Caudate nucleus (tissue), 63 donors: ENCODE measurements at places on chromosomes 12 and 14.

- no peak for DNase-seq
Measured at GRCh38 chr12:120862664-120863063, 41.5 kb downstream of the SPPL3 start.

DNA sequence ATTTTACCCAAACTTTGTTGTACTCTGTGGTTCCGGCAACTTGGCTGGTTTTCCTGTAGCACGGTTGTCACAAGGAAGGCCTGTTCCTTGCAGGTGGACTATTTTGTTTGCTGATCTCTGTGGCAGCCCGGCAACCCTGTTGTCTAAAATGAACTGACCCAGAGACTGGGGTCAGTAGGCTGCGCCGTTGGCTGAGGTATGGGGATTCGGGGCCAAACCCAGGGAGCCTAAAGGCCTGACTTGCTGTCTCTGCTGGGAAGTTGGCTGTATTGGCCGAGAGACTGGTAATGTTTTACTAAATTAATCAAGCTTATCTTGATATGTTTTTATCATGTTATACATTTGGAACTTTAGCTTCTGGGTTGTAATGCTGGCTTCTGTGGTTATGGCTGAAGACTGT, 13.8 kb downstream of the SMIM41 start:
- no peak for DNase-seq

DNA sequence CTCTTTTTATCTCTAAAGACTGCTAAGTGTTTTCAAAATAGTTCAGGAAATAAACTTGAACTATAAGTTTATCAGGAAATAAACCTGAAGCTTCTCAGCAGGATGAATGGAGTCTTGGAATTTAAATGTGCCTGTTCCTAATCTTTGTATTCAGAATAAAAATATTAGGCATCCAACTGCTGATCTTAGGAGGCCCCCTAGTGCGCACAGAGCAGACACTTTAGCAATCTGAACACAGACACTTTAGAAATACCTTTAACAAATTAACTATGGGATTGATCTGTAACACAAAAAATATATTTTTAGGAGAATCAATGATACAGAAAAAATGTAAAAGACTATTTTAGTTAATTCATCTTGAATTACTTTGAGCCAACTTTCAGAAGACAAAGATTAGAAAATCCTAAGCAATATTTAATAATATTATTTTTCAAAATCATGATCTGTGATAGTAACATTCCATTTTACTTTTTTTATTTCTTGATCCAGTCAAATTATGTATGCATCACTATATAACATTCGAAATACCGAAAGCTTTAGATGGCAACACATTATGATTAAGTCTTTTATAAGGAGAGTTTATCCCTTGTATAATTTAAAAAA, 80.9 kb downstream of the SLC41A2 start:
- DNase-seq, result no peak

- DNase-seq, result no peak
Measured at GRCh38 chr12:5581616-5582015, 149.7 kb downstream of the NTF3 start.

DNA sequence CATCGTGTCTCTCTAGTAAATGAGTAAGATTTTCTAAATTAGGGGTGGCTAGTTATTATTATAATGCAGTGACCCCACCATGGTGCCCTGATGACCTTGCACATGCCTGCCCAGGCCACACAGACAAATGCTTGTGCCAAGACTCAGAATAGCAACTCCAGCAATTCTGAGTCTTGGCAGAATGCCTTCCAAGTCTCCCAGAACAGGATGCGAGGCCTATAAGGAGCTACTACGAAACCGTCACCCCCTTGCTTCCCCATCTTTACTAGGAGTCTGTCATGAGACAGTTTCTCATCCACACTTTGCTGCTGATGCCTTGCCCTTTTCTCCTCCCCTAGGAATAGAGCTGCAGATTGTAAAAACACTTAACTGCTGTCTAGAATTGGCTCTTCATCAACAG, 559.9 kb downstream of the TRHDE start:
- no peak for DNase-seq

- DNase-seq, result no peak
Measured at GRCh38 chr12:26112703-26113147, 12.1 kb downstream of the BHLHE41 start.

DNA sequence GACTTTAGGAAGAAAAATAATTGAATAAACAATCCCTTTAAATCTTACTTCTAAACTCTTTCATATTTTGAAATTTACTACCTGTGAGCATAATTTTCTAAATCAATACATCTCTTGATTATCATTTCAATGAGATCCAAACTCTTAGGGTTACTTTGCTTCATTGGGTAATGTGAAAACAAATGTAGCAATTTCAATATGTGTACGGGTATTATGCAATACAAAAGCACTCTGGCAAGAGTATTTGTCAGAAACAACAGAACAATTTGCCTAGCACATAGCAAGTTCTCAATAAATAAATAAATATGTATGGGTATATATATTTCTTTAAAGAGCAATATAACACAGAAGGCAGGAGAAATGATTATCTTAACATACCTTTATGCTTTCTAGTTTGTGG, 77.1 kb downstream of the PLEKHG7 start:
- DNase-seq, result no peak

- DNase-seq, result no peak
Measured at GRCh38 chr12:127489061-127489460, 777.9 kb upstream of the TMEM132C start.

GRCh38 chr14:79583738-79584408, 627.4 kb downstream of the DIO2 start:
- DNase-seq, result no peak

DNA sequence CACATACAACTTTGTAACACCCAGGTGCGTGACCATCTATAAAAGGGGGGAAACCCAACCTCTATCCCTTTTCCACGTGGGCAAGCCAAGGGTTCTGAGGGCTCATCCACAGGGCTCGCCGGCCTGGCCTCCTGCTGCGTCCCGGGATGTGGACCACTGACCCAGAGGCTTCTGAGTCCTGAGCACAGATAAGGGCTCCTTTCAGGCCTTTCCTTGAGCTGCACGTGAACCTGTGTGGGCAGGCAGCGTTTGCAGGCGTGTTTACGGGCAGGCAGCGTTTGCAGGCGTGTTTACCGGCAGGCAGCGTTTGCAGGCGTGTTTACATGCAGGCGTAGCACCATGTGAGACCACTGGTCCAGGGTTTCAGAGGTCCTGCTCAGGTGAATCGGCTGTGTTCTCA, 3.8 kb downstream of the TCL1A start:
- no peak for DNase-seq
